Myocyte (in vitro differentiated cells): ENCODE measurements at places on chromosomes 6 and 20. TPM values are rescaled to one million over a fixed set of nuclear protein-coding genes. Genes with fewer than 3 reads are reported as not detected.

HLA-DQB1 gene
- total RNA-seq = not detected in 2 replicates

PTPRK gene
- total RNA-seq = 40.4 and 42.8 TPM in 2 replicates

- no peak for DNase-seq
Measured at GRCh38 chr20:37984018-37984785, 49.1 kb downstream of the TTI1 start.

DNA sequence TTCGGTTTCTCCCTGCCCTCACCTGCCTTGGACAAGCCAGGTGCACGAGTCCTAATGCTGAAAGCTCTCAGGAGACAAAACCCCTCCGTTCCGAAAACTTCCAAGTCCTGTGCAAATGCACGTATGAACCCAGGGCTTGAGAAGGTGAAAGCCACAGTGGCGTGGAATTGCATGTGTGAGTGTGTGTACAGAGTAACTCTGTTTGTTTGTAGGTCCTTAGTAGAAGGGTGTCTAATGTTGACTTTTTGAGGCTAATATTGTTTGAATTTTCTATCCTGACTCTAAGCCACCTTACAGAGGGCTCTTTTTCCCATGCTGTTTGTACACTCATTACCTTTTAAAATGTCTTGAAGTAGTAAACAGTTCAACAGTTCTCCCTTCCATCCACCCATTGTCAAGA, 129.1 kb downstream of the FOXA2 start:
- no peak for DNase-seq

- no peak for DNase-seq
Measured at GRCh38 chr6:158574800-158575199, 14.9 kb downstream of the TMEM181 start.

GRCh38 chr20:60240986-60241385, 282.8 kb downstream of the CDH26 start:
- DNase-seq = no peak

- DNase-seq = no peak
Measured at GRCh38 chr20:57267158-57267821, 849 bp upstream of the BMP7 start.
